ENCODE measurements at places on chromosomes 6 and 20.

DNA sequence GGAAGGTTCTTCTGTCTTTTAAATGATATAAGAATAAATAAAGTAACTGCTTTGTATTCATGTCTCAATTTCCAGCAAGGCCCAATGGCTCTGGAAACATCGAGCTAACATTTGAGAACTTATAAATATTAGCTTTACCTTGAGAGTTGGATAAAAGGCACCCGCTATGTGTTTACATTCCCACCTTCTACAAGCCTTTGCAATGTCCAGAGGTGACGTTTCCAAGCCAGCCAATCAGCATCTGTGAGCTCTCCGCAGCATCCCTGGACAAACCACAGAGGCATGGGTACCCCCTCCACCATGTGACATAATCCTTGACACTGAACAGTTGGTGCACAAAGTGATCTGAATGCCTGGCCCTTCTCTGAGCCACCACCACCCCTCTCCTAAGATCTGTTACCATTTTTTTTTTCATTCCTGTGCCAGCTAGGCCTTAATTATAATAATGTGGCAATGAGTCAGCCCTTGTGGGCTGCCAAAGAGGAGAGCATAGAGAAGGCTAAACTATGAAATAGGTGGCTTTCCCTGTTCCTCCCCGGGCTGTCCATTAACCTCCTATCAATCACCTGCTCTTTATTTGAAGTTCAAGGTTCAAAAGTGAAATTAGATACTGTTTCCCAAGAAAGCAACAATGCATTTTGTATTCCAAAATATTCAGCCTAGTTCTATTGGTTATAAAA is 4.1 kb downstream of the CBLN4 start:
- DNase-seq: no peak

DNA sequence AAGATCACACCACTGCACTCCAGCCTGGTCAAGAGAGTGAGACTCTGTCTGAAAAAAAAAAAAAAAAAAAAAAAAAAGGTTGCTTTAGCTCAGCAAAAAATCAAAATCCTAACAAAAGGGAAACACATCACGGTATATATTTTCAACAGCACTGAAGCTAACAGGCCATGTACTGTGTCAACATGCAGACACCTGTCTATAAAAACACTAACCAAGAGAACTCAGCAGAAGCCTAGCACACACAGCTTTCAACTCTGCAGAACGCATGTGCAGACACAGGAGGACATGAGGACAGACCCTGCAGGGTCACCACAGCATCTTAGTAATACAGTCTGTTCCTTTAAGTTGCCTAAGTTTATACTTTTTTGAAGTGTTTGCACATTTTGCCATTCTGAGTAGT is 13.5 kb downstream of the NINL start:
- no peak for DNase-seq

DNA sequence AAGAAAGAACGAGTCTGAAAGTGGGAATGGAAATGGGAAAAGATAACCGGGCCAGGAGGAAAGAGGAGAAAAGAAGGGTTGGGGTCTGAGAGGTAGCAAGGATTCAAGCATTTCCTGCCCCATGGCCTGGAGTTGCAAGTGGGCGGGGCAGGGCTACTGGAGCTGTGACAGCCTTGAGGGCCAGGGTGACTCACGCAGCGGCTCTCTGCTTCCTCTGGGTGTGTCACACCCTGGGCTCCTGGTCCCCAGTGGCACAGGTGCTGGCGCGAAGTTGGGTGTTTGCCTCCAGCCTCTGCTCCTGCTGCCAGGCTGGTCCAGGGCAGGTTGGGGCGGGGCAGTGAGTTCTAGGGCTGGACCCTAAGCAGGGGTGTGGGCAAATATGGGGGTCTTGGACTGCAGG is 3.3 kb upstream of the ULBP3 start:
- DNase-seq: peak; percentile 26

DNA sequence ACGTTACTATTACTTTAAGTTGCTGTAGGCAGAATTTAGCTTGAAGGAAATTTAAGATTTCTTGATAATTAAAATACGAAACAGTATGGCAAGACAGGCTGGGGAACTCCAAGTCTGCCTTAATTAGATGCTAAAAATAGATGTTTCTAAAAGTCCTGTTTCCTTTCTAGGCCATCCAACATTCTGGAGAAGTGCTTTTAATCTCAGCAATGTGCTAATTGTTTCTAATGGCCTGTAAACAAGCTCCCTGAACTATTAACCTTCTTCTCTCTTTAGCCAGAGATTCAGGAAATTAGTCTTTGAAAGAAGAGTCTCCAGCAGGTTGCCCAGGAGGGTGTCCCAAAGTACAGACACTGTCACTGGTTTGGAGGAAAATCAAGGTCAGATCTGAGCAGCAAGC is 677.3 kb upstream of the AGPAT4 start:
- DNase-seq: no peak

GRCh38 chr20:35941620-35942019 is 12.7 kb downstream of the SCAND1 start:
- no peak for DNase-seq

DNA sequence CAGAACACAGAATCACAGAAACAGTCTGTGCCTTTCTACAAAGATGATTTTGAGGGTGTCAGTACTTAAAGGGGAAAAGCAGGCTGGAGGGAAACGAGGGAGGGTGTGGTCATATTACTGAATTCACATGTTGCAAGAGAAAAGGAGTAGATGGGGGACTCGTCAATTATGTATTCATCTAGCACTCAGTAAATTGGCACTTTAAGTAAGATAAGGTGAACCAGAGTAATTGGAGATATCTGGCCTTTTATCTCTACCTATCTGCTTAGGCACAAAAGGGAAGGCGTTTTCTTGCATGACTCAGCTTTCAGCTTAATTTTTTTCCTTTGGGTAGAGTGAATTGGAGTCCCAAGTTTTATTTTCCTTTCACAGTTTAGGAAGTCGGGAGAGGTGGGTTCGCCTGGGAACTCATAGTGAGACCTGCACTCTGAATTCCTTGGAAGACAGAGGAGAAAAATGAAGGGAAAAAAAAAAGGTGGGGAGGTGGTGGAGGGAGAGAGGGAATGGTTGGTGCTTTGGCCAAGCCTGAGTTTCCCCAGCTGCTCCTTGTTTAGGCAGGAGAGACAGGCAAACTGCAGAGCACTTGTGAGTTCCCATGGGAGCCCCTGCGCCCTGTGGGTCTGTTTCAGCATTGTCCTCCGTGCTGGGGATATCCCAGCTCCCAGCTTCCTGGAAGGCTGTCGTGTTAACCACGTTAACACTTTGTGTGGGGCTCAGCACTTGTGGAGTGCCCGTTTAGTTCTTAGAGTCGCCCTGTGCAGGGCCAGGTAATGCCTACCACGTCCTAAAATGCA is 19.7 kb upstream of the GTSF1L start:
- DNase-seq: no peak

DNA sequence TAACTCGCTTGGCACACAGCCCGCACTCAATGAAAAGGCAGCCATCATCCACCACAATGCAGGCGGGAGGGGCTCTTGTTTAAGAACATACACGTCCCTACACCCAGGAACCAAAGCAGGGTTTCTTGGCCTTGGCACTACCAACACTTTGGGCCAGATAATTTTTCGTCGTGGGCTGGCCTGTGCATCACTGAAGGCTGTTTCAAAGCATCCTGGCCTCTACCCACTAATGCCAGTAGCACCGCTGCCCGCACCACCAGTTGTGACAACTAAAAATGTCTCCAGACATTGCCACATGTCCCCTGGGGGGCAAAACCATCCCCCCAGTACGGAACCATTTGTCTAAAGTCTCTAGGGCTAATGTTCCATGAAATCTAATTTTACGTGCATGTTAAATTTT is 13.0 kb downstream of the UQCC2 start:
- no peak for DNase-seq

DNA sequence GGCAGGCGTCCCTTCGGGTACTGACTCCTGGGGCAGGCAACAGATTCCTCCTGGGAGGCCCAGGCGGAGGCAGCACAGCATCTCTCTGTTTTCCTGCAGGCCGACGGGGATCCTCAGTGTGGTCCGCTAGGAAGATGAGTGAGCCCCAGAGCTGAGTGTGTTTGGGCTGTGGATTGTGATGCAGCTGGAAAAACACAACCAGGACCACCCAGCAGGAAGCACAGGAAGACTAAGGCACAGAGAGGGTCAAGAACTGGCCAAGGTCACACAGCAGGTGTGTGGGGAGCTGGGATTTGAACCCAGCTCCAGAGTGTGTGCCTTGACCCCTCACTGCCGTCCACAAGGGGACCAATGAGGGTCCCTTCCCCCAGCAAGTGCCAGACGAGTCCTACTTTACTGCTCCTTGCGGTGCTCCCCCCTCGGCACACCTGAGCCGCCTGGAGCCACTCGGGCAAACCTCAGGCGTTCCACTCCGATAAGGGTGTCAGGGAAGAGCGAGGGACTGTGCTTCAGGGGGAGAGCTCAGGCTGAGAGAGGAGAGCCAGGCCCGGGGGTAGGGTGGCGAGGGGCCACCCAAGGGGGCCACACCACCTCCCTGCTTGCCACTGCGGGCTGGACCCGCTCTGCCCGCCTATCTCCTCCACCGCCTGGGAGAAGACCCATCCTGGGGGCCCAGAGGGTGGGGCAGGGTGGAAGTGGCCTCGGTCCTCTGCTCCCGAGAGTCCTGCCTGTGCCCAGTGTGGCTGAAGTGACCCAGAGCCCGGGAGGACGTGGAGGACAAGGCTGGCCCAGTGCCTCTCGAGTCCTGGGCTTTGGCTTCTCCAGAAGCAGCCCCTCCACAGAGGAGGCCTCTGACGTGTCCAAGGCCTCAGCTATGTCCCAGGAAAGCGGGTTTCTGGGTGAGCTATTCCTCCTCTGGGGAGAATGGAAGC is 63.3 kb downstream of the YTHDF1 start:
- DNase-seq: no peak

DNA sequence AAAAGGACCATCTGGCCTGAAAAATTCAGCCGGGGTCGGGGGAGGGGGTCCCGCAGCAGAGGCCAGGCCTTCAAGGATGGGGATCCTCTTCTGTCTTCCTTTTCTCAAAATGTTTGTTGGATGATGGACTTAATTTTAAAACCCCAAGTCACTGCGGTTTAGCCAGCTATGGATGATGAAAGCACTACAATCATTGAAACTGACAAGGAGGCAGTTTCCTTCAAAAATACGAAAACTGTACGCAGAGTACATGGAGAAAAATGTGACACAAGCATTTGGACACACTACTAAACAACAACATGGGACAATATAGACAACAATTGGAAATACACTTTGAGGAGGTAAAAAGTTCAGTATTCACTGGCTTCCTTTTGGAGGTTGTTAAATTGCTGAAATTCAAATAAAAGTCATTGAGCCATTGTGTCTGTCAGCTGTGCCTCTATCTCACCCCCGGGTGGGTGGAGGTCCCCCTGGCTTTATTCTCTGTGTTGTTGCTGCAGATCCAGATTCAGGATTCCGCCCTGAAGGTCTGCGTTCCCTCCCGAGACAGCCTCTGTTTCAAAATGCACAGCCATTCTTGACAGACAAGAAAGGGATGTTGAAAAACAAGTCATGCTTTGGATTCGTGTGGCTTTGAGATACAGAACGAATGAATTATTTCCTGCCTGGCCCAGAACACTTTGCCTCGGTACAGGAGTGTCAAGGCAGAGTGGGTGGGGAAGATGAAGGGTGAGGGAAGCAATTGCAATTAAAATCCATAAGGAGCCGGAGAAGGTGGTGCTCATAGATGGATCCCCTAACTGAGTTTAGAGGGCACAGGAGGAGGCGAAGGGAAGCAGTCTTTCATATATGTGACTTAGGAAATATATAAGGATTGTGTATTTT is 118.2 kb downstream of the TTLL2 start:
- no peak for DNase-seq

All from CD4-positive, alpha-beta T cell treated with Interleukin-21 for 1 hour (primary cell).